Activated naive CD4-positive, alpha-beta T cell (primary cell): ENCODE measurements at places on chromosomes 11 and 22.
A peak's percentile ranks its signal among the peaks of the same experiment; 100 is the strongest.

- DNase-seq = no peak
Measured at GRCh38 chr11:26976389-26976788, 17.5 kb upstream of the FIBIN start.

- no peak for DNase-seq
Measured at GRCh38 chr11:83162377-83162776, 5.4 kb downstream of the PCF11 start.

- no peak for DNase-seq
Measured at GRCh38 chr22:30859714-30860095, 108.9 kb downstream of the MORC2 start.

GRCh38 chr22:49155770-49156580 lies 671.7 kb downstream of the BRD1 start:
- no peak for DNase-seq

DNA sequence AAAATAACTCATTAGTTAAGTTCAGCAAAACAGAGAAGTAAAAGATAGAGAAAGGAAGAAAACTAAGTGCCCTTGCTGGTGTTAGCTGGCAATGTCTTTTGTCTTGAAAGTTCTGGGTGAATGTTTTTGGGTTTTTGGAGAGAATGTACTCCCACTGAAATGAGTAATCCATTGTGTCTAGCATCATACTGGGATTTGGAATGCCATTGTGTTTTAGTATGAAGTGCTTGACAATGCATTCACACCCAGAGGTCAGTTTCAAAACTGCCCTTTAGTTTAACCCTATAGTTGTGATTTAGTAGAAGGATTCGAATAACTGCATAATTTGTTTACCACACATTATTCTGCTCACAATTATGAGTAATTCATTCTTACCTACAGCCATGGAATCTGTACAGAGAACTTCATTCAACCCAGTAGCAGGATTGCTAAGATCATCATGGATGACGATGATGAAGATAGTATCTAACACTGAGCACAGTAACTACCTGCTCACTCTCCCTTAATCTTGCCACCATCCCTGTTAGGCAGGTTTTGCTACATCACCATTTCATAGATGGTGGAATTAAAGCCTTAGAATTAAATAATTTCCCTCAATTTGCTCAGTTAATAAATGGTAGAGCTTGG lies 33.9 kb downstream of the MAML2 start:
- DNase-seq = no peak

GRCh38 chr11:72955466-72955865 lies 141.3 kb downstream of the ATG16L2 start:
- no peak for DNase-seq

DNA sequence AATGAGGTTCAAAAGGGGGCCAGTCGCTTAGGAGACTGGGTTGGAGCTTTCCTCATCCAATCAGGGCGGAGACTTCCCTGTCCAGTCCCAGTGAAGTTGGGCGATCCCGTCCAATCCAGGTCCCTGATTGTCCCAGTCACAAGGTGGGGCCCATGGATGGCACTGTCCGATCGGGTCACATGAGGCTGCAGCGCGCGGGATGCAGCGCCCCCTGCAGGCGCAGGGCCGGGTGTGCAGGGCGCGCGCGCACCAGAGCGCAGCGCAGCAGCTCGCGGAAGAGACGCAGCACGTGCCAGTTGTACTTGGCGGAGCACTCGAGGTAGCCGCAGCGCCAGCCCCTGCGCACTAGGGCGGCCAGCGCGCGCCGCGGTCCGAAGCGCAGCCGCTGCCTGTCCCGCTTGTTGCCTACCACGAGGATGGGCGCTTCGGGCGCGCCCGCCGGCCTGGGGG lies 2.3 kb downstream of the RASL10A start:
- no peak for DNase-seq

DNA sequence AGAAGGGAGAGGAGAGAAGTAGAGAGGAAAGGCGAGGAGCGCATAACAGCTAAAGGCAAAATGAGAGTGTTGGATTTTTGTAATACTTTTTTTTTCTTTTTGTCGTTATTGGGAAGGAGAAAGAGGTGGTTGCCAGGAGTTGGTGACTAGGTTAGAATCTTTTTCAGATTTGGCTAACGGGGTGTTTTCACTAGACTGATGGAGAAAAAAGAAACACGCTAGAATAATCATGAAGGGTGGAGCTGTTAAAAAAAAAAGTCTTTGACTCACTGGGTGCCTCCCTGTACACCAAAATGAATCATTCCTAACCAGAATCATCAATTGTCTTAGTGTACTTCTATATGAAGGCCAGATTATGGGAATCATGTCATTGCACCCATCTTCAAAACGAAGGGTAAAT lies 12.7 kb downstream of the BLID start:
- no peak for DNase-seq

DNA sequence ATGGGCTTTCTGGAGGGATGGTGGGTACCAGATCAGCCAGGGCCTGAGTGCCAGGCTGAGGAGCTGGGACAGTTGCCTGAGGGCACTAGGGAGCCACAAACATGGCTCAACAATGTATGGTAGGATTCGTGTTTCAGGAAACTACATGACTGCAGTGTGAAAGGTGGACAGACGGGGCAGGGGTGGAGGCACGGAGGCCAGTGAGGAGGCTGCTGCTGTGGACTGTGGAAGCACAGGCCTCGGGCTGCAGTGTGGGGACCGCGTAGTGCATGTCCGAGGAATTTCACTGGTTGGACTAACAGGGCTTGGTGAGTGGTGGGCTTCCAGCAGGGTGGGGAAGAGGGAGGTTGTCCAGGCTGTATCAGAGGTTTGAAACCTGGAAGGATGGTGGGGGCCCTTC lies 7.8 kb downstream of the P2RY2 start:
- no peak for DNase-seq

DNA sequence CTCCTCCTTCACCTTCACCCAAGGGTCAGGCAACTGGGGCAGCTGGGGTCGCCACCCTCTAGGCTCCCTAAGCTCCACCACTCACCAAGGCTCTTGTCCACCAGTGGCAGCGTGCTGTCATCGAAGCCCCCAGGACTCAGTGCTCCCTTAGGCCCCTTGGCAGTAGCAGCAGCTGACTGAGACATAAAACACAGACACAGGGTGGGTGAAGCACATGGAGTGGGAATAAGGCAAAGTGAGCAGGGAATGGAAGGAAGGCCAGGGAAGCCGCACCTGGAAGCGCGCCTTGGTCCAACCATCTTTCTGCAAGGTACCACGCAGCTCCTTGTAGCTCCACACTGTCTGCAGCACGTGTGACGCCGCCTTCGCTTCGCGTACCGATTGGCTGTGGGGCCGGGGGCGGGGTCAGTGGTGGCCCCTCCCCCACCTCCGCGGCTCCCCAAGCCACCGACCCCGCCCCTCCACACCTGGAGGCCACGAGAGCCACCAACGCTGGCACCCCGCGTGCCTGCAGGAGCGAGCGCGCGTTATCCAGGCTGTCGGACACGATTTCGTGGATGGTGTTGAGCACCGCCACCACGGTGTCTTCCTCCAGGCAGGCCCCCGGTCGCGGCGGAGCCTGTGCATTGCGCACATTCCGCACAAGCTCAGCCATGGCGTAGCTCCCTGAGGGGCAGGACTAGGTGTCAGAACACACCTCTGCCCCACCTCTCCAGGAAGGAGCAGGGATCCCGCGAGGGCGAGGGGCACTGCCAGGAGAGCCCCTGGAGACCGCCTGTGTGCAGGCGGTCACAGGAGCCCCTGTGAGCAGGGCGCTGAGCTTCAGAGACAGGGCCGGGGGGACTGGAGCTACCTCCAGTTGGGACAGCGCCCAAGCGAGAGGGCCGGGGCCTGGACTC lies 31.3 kb upstream of the TXNRD2 start:
- no peak for DNase-seq

- DNase-seq = no peak
Measured at GRCh38 chr11:64120951-64121569, 44.9 kb downstream of the MACROD1 start.

- DNase-seq = peak; percentile 8
Measured at GRCh38 chr11:88016392-88017170, 158.7 kb downstream of the RAB38 start.

DNA sequence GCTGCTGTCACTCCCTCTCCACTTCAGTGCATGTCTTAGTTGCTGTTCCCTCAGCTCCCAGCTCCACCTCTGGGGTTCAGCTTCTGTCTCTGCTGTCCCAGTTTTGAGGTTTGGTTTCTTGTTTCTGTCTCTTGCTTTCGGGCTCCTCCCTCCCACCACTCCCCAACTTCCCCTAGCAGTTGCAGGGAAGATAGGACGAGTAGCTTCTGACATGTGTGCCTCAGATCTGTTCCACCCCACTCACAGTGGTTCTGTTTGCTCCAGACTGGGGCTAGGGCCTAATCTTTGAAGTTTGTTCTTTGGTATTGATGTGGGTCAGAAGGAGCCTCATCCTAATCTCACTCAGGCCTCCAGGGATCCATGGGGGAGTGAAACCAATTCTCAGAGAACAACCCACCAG lies 2.6 kb upstream of the RRM1 start:
- DNase-seq = no peak

DNA sequence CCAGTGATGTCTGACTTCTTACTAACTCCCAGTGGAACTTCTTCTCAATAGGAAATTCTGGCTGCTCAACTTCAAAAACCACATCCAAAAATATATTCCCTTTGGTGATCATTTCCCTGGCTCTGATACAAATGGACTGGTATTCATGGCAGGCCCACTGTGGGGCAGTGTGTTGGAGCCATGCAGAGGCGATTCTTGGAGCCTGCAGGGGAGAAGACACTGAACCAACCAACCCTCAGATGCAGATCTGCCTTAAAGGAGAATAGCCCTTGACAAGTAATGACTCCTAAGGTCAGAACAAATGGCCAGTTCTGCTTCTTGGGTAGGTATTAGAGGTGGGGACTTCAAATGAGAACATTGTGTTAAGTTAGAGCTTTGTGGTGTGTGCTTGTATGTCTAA lies 12.2 kb downstream of the OR4D9 start:
- no peak for DNase-seq

DNA sequence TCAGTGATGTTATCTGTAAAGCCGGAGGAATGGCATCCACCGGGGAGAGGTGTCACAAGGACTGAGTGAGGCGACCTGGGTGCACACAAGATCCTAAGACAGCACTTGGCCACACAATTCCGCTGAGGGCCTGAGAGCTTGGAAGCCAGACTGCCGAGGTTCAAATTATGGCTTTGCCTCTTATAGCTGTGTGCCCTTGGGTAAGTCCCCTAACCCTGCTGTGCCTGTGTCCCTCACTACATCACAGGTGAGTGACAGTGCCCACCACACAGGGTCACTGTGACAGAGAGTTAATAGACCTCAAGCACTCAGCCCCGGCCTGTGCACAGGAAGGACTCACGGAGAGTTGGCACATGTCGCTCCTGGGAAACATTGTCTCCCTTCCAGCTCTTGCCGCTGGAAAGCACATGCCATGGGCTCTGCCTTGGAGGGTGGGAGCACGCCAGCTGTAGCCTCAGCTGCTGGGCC lies 592 bp downstream of the RHOD start:
- no peak for DNase-seq

- no peak for DNase-seq
Measured at GRCh38 chr11:66495401-66495854, 15.0 kb upstream of the BBS1 start.

GRCh38 chr11:83456566-83456965 lies 170.4 kb upstream of the CCDC90B start:
- no peak for DNase-seq

GRCh38 chr11:73293356-73293936 lies 14.6 kb upstream of the ARHGEF17 start:
- DNase-seq = no peak

GRCh38 chr11:114159802-114160632 lies 100.5 kb downstream of the ZBTB16 start:
- DNase-seq = peak; percentile 75

- DNase-seq = no peak
Measured at GRCh38 chr11:8829556-8829955, 81.4 kb upstream of the AKIP1 start.

DNA sequence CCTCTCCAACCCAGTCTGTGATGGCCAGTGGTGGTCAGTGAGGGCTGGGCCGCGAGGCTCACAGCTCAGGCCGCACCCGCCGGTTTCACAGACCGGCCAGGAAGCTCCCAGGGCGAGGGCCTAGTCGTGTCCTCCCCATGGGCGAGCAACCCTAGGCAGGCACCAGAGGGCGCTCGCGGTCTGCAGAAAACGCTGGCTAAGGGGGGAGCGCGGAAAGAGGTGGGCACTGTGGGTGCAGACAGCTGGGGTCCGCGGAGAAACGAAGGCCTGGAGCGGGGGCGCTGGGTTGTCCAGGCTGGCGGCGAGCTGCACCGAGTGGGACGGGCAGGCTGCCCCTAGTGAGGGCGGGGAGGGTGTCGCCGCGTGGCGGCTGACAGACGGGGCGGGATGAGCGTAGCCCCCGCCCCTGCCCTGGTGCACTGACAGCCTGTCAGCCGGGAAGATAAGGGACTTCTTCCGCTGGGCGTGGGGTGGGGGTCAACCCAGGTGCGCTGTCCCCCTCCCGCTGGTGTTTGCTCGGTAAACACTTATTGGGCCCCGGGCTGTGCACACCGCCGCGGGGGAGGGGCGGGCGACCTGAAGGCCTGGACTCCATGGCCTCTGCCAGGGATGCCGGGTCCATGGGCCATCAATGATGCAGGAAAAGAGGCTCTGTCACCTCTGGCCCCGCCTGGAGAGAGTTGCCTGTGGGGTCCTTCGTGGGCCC lies 7.5 kb downstream of the GP1BB start:
- DNase-seq = peak; percentile 83

DNA sequence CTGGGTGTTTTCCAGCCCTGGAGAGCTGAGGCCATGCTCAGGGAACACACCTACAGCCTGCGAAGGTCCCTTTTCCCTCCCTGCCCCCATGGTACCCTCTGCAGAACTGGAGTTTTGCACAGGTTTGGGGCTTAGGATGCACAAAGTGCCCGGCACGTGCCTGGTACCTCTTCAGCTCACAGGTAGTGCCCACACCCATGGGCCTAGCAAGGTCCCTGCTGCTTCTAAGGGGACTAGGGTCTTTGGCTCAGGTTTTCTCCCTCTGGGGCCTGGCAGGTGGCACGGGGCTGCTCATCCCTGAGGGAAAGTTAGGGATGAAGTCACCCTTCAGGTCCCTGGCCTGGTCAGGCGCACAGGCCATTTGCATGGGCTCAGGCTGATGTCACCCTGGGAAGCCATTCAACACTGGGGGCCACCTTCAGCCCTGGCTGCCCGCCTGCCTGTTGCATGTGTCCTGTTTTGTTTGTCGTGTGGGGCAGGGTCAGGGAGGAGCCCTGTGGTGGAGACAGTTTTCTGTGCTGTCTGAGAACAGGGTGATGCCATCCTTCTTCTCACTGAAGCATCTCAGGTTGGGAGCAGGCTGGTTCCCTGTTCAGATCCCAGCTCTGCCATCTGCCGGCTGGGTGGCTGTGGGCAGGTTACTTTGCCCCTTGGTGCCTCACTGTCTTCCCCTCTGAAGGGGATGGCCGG lies 68.3 kb upstream of the CRYBB3 start:
- DNase-seq = no peak

- no peak for DNase-seq
Measured at GRCh38 chr11:131579932-131580387, 209.5 kb downstream of the NTM start.

- DNase-seq = no peak
Measured at GRCh38 chr22:49323751-49324415, 503.8 kb downstream of the BRD1 start.

DNA sequence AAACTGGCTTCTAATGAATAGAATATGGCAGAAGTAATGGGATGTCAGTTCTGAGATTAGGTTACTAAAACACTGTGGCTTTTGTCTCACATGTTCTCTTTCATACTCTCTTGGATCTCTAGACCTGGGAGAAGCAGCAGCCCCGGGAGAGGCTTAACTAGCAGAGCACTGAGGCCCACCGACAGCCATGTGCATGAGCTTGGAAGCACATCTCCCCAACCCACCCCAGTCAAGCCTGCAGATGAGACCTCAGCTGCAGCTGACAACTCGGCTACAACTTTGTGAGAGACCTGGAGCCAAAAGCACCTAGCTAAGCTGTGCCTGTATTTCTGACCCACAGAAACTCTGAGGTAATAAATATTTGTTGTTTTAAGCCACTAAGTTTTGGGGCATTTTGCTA lies 100.8 kb downstream of the TRIM29 start:
- DNase-seq = no peak
